ENCODE measurements at places on chromosomes 12 and 14.

DNA sequence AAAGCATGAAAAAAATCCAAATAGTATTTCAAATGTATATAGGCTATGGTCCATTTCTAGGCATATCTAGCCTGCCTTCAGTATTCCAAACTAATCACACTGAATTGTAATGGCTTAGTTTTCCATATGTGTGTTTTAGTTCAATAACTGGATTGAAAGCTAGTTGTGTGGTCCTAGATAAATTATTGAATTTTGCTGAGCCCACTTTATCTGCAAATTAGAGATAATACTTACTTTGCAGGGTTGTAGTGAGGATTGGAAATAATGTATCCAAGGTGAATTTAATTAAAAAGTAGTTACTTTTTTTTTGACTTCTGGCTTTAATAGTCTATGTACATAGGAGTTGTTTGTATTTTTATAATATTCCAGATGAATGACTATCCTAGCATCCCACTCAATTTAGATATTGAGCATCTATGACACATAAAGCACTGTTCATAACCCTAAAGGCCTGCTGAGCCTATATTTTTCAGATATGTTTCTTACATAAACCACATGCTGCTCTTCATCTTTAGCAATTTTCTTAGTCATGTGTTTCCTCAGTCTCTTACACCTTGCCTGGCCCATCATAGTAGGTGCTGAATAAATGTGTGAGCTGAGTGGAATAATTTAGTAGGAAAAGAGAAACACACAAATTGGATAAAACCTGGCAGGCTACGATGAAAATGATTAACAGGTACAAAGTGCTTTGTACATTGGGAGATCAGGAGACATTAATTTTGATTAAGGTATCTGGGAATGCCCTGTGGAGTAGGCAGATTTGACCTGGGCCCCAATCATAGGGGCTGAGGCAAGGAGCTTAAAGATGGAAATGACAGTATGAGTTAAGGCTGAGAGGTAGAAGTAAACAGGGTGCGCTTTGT is 1.1 kb upstream of the ATP23 start:
- DNase-seq: no peak

- no peak for DNase-seq
These were observed 53.8 kb downstream of the GXYLT1 start for GRCh38 chr12:42090899-42091298.

DNA sequence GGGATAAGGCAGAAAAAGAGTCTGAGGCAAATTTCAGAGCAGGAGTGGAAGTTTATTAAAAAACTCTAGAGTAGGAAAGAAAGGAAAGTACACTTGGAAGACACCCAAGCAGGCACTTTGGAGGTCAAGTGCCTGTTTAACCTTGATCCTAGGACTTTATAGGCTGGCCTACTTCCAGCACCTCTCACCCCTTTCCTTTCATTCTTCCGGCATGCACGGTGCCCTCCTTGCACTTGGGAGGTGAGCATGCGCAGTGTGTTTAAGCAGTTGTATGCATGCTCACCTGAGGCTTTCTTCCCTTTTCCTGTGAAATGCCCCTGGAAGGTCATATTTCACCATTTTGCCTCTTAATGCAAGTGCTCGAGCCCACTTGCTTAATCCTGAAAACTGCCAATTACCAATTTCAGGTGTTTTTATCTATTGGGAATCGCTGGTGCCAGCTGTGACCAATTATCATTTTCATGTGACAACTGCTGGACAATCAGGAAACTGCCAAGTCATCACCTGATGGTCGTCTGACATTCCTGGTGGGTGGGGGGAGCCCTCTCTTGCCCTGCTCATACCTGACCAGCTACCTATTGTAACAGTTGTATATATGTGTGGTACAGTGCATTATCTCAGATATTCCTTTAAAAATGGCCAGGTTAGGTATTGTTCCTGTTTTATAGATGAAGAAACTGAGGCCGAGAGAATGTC is 53.5 kb downstream of the SUDS3 start:
- no peak for DNase-seq

- DNase-seq: no peak
These were observed 92.9 kb downstream of the KSR2 start for GRCh38 chr12:117875744-117876435.

DNA sequence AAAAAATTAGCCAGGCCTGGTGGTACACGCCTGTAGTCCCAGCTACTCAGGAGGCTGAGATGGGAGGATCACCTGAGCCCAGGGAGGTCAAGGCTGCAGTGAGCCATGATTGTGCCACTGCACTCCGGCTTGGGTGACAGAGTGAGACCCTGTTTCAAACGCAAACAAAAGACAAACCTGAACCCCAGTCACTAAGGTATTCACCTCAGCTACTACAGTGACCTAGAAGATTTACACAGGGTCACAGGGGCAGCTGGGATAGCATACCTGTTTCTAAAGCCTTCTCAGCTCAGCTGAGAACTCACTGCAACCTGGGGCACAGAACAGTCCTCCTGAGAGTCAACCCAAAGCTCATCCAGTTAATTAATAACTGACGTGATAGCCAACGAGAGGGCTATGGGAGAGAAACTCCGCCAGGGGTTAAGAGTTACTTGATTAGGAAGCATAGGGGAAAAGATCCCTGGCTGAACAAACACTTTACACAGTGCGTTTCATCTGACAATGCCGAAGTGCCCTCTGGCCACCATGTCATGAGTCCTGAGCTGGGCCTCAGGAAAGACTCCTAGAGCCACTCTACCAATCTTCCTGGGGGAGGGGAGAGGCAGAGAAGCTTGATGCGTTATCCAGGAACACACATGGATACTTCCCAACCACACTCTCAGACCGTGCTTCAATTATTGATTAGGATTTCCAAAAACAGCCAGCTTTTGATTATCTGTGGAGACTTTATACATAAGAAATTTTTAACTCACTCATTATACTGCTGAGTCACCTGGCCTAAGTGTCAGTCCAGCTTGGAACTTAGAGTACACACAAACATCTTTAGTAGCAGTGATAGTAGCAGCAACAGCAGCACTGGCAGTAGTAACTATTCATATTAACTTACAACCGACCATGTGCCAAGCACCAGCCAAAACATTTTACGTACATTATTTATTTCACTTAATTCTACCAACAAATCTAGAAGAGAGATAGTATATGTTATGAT is 48.2 kb downstream of the FOXN3 start:
- DNase-seq: no peak

GRCh38 chr12:45895961-45896360 is 94.4 kb downstream of the SCAF11 start:
- DNase-seq: no peak

- no peak for DNase-seq
These were observed 541.9 kb upstream of the SEL1L start for GRCh38 chr14:82075566-82075965.

- DNase-seq: no peak
These were observed 1136.4 kb upstream of the TMEM132C start for GRCh38 chr12:127130506-127131124.

All from stimulated activated naive CD4-positive, alpha-beta T cell (primary cell).